ENCODE measurements at places on chromosomes 12 and 14.

DNA sequence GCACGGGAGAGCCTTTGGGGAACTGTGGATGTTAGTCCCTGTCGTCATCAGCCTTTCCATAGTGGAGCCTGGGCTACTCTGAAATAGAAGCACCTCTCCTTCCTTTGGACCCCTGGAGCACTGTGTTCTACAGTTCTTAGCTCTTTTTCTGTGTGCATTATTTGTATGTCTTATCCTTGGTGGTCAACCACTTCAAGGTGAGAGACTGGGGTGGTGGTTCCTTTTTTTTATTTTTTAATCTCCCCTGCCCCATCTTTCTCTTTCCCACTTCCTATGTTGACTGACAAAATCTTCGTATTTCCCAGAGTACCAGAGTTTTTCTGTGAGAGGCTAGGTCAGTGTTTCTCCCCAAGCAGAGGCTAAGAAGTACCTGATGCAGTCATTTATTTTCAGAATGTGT, 111.7 kb downstream of the CRADD start:
- DNase-seq, result no peak

- DNase-seq, result no peak
Measured at GRCh38 chr12:109707470-109707821, 6.2 kb upstream of the FAM222A start.

- no peak for DNase-seq
Measured at GRCh38 chr14:74567646-74568379, 44.2 kb downstream of the LTBP2 start.

- no peak for DNase-seq
Measured at GRCh38 chr12:10169104-10169503, 2.8 kb downstream of the OLR1 start.

DNA sequence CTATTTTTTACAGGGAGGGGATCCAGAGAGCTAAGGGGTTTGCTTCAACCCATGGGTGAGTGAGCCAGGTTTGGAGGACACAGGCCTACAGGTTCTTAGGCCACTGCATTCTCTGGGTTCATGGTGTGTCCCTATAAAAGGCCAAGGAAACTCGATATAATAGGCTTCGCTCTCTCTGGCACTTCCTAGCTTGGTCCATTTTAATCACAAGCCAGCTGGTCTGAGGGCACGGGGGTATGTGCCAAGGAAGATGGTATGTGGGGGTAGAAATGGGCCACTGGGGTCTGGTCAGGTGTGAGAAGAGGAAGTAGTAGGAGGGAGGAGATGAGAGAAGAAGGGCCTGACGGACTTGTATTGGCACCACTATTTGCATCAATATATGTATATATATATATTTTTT, 4.9 kb downstream of the ETV6 start:
- DNase-seq, result no peak

DNA sequence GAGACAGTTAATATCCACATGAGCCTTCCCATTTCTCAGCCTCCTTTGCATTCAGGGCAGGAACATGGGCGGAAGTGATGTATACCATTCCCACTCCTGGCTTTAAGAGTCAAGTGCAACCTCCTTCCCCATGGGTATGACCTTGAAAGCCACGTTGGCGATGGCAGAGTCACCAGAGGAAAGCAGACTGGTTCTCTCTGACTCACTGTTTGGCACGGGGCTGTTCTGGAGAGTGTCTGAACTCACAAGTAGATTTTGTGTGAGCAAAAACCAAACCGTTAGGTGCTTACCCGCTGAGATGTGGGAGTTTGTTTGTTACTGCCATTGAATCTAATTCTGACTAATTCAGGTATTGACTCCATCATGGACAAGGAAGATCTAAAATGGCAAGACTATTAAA, 36.7 kb upstream of the PZP start:
- DNase-seq, result no peak
